Lung (tissue), 17 donors: ENCODE measurements at places on chromosomes 3 and 15. TPM values are rescaled to one million over a fixed set of nuclear protein-coding genes. Genes with fewer than 3 reads are reported as not detected.

DNA sequence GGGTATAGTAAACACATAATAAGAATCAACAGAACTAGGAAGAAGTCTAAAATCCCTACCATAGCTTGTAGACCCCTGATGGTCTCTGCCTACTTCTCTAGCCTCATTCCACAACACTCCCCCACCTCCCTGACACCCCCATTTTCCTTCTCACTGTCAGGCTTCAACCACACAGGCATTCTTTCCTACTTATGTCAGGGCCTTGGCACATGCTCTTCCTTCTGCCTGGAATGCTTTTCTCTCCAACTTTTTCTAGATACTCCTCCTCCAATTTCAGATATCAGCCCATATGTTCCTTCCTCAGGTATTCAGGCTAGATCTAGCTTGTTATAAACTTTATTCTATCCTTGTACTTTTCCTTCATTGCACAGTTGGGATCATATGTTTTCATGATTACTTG, 106.0 kb upstream of the MRPL3 start:
- no peaks in the 10 kb centered on the region for H3K36me3 ChIP-seq
- no peak overlapping the region for H3K4me3 ChIP-seq
- H3K27me3 ChIP-seq: no peaks in the 10 kb centered on the region
- DNase-seq: no peak

- H3K27me3 ChIP-seq: no peaks in the 10 kb centered on the region
- peak; percentile 20 for DNase-seq
- H3K27ac ChIP-seq: no peak overlapping the region
- no peak overlapping the region for H3K4me3 ChIP-seq
- peaks cover 12% of the 10 kb centered on the region for H3K4me1 ChIP-seq
Measured at GRCh38 chr15:39438799-39439592, 141.9 kb upstream of the THBS1 start.

- no peaks in the 10 kb centered on the region for H3K4me1 ChIP-seq
- DNase-seq: no peak
- H3K36me3 ChIP-seq: no peaks in the 10 kb centered on the region
- no peaks in the 10 kb centered on the region for H3K27me3 ChIP-seq
Measured at GRCh38 chr3:98339031-98339430, 14.6 kb upstream of the OR5K4 start.

GRCh38 chr3:188583341-188584161, 429.6 kb downstream of the LPP start:
- H3K27me3 ChIP-seq: no peaks in the 10 kb centered on the region
- H3K4me1 ChIP-seq: peaks cover 5% of the 10 kb centered on the region
- no peaks in the 10 kb centered on the region for H3K36me3 ChIP-seq
- no peak overlapping the region for H3K27ac ChIP-seq
- DNase-seq: no peak

DNA sequence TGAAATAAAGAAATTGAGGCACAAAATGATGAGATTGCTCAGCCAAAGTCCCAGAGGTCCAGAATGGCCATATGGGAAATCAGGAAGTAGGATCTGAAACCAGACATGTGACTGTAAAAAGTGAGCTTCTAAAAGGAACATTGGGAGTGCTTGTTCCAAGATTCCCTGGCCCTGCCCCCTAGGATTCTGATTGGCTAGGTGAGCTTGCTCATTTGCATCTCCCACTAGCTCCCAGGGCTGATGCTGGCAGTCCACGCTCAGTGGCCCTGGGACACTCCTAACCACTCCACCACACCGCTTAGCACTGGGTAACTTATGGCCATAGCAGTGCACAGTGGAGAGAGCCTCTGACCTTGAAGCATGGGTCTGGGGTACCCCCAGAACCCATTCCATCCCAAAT, 326.7 kb downstream of the NTRK3 start:
- H3K4me3 ChIP-seq: no peak overlapping the region
- no peaks in the 10 kb centered on the region for H3K4me1 ChIP-seq
- no peaks in the 10 kb centered on the region for H3K27me3 ChIP-seq
- H3K36me3 ChIP-seq: no peaks in the 10 kb centered on the region
- H3K27ac ChIP-seq: no peak overlapping the region

- H3K4me1 ChIP-seq: no peaks in the 10 kb centered on the region
- H3K36me3 ChIP-seq: no peaks in the 10 kb centered on the region
- H3K4me3 ChIP-seq: no peak overlapping the region
- H3K27me3 ChIP-seq: no peaks in the 10 kb centered on the region
- no peak overlapping the region for H3K27ac ChIP-seq
- DNase-seq: no peak
Measured at GRCh38 chr15:42079401-42079908, 14.9 kb downstream of the PLA2G4D start.

DNA sequence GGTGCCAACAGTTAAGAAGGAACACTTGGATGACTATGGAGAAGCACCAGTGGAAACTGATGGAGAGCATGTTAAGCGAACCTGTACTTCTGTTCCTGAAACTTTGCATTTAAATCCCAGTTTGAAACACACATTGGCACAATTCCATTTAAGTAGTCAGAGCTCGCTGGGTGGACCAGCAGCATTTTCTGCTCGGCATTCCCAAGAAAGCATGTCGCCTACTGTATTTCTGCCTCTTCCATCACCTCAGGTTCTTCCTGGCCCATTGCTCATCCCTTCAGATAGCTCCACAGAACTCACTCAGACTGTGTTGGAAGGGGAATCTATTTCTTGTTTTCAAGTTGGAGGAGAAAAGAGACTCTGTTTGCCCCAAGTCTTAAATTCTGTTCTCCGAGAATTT, 3.0 kb downstream of the SKIL start:
- peaks cover 12% of the 10 kb centered on the region for H3K36me3 ChIP-seq
- peaks cover 12% of the 10 kb centered on the region for H3K4me1 ChIP-seq
- H3K4me3 ChIP-seq: no peak overlapping the region

GRCh38 chr3:109098079-109098644, 19.8 kb downstream of the MORC1 start:
- H3K27me3 ChIP-seq: no peaks in the 10 kb centered on the region
- no peak for DNase-seq
- no peak overlapping the region for H3K4me3 ChIP-seq
- no peaks in the 10 kb centered on the region for H3K4me1 ChIP-seq

The GOLGA6L9 gene
- 4.1 TPM for total RNA-seq

The CCDC9B gene
- 42.1 TPM for total RNA-seq

The XCR1 gene
- total RNA-seq: 0.18 TPM

The DUOX2 gene
- total RNA-seq: 3.8 TPM
